ENCODE measurements at places on chromosomes 1 and 21.

- DNase-seq = no peak
Measured at GRCh38 chr1:204254031-204254661, 40.4 kb upstream of the GOLT1A start.

DNA sequence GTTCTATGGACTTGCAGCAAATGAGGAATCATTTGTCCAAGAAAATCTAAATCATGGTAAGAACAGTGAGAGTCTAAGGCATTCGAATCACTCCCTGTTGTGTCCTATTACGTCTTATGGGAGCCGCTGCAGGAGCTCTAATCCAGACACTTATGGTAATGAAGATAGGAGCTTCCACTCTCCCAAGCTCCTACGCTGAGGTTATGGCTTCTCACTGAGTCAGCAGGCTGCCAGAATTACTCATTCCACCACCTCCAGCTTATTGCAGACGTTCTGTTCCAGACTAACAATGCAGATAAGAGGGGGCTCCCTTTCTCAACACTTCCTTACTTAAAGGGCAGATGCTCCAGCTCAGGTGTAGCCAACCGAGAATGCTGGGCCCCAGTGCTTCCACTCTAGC is 212.6 kb downstream of the GREM2 start:
- DNase-seq = no peak

DNA sequence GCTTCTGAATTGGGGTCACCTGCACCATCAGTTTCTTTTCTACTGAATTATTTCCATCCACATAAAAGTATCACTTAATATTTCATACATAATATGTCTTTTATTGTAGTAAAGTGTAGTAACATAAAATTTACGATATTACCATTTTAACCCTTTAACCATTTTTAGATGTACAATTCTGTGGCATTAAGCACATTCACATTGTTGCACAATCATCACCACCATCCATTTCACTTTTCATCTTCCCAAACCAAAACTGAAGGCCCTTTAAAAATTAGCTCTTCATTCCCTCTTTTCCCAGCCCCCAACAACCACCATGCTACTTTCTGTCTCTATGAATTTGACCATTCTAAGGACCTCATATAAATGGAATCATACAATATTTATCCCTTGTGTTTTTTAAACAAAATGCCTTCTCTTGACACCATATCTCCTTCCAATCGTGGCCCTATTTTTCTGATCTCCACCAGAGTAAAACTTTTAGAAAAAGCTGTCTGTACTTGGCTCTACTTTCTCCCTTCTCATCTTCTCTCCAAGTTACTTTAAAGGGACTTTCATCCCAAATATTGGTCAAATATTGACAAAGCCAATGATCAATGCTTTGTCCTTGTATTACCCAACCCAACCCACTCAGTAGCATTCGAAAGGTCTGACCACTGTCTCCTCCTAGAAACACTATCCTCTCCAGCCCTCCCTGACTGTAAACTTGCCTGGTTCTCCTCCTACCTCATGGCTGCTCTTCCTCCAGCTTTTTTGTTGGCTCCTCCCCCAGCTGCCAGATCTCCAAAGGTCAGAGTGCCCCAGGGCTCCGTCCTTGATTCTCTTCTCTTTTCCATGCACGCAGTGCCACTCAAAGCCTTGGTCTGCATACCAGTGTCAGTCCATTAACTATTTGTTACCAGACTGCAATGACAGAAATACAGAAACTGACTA is 44.7 kb downstream of the SLC30A10 start:
- DNase-seq = no peak

DNA sequence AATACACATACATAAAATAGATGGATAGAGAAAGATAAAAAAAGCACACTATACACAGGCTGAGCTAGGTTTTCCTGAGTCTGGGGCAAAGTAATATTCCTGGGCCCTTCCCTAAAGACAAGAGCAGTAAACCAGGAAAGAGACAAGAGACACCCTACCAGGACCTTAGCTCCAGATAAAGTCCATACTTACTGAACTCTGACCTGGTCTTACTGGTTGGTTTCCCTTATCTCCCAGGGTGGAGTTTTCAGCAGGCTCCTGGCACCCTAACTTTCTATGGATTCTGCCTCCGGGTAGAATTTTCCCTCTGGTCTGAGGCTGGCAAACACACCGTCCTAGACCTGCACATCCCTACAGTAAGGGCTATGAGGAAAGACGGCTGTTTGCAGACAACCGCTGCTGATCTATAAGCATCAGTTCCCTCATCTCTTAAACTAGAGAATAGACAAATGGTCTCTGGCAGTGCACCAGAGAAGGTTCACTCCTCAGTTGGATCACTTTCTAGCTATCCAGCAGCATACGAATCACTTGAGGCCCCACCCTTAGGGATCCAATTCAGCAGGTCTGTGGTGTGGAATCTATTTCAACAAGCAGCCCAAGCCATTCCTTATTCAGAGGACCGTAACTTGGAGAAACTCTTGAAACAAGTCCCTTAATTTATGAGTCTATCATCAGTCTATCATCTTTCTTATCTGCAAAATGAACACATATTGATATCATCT is 52.0 kb downstream of the ARHGEF11 start:
- no peak for DNase-seq

GRCh38 chr1:162070825-162071224 is 1.3 kb downstream of the NOS1AP start:
- no peak for DNase-seq

Measured in omental fat pad (tissue), 4 donors.